ENCODE measurements at places on chromosomes 3 and 15.

DNA sequence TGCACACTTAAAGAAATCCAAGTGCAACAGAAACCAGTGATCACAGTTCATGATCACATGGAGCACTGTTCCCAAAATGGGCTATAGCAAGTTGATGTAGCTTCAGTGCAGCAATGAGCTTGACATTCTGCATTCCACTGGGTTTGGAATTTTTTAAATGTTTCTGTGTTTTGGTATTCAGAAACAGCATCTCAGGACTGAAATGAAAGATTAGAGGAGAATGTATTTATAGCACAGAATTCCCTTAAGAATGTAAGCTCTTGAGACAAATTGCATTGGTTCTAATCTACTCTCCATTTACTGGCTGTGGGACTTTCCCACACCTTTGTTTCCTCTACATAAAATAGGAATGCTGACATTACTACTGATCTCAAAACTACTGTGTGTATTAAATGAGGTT, 162.7 kb downstream of the FGF12 start:
- DNase-seq: no peak

- DNase-seq: no peak
Measured at GRCh38 chr15:83435202-83435601, 11.9 kb upstream of the SH3GL3 start.

DNA sequence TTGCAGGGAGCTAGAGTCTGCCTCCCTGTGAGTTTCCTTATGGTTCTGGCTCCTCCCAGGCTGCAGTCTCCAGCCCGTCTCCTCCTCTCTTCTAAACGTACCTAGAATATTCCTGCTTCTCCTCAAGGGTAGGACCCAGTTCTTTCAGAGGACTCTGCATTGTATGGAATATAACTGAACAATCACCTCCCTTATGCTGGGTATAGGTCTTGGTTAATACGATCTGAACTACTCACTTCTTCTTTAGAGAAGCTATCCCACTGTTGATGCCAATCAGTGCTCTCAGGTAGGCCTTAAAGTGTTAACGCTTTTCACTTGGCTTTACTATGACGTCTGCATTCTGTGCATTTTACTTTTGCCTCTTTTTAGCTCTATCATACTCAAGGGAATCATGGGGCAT, 98.5 kb downstream of the WNT7A start:
- no peak for DNase-seq

GRCh38 chr15:77702211-77702957, 69.7 kb upstream of the LINGO1 start:
- DNase-seq: no peak

GRCh38 chr3:6860149-6860953, 564 bp upstream of the GRM7 start:
- peak; percentile 22 for DNase-seq

GRCh38 chr3:72487946-72488737, 360.1 kb downstream of the SHQ1 start:
- DNase-seq: no peak

GRCh38 chr3:32973982-32974381, 22.5 kb downstream of the CCR4 start:
- DNase-seq: no peak
